ENCODE measurements at places on chromosomes 5 and 9.
A peak's percentile ranks its signal among the peaks of the same experiment; 100 is the strongest.

GRCh38 chr5:148645527-148645926 lies 8.8 kb downstream of the HTR4 start:
- DNase-seq = no peak

DNA sequence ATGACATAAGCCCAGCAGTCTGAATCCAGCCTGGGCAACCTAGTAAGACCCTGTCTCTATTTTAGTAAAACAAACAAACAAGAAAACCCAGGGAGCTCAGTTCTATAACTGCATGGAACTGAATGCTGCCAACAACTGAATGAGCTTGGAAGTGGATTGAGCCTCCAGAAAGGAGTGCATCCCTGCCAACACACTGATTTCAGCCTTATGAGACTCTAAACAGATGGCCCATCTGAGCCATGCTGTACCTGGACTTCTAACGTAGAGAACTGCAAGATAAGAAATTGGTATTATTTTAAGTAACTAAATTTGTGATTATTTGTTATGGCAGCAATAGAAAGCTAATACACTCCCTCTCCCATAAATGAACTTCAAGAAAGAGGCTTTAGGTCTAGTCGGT lies 150.4 kb upstream of the RAI14 start:
- DNase-seq = no peak

DNA sequence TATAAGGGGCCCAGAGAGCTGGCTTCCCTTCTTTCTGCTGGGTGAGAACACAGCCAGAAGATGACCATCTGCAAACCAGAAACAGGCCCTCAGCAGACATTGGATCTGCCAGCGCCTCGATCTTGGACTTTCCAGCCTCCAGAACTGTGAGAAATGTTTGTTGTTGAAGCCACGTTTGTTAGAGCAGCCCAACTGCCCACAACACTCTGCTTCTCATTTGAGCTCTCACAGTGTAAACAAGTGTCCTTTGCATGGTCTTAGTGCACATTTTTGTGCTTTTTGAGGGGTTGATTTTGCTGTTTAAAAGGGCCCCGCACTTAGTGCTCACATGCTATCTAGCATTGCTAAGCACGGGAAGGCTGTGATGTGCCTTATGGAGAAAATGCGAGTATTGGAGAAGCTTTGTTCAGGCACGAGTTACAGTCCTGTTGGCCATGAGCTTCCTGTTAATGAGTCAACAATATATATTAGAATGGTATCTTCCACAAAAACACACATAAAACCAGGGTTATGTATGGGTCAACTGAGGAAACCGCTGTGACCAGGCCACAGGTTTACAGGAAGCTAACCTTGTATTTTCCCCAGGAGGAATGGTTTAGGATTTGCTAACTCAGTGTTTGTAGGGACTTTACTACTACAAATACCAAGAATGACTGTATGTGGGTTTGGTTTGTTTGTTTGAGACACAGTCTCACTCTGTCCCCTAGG lies 11.9 kb downstream of the CMBL start:
- DNase-seq = no peak

- no peak for DNase-seq
Observed at GRCh38 chr9:81631218-81631745, 58.1 kb downstream of the TLE1 start.

DNA sequence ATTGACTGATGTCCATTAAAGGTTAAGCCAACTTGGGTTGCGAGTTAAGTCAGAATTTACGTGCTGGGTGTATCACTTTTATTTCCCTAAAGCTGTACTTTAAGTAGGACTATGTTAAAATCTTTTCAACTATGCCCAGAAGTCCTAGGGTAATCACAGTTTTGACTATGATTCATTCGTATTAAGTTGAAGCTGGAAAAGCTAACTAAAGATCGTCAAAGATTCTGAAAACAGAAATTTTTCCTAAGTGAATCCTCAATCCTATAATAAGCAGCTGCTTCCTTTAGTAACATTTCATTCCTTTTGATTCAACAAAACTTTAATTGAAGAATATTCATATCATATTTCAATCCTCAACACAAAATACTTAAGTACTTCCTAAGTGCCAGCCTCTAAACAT lies 460.4 kb downstream of the ACTL7B start:
- no peak for DNase-seq

- peak; percentile 75 for DNase-seq
Observed at GRCh38 chr9:96217754-96218693, 84.0 kb downstream of the HSD17B3 start.

GRCh38 chr5:74669821-74670220 lies 15.2 kb upstream of the HEXB start:
- no peak for DNase-seq

- no peak for DNase-seq
Observed at GRCh38 chr5:110377943-110378342, 348.5 kb downstream of the TMEM232 start.

DNA sequence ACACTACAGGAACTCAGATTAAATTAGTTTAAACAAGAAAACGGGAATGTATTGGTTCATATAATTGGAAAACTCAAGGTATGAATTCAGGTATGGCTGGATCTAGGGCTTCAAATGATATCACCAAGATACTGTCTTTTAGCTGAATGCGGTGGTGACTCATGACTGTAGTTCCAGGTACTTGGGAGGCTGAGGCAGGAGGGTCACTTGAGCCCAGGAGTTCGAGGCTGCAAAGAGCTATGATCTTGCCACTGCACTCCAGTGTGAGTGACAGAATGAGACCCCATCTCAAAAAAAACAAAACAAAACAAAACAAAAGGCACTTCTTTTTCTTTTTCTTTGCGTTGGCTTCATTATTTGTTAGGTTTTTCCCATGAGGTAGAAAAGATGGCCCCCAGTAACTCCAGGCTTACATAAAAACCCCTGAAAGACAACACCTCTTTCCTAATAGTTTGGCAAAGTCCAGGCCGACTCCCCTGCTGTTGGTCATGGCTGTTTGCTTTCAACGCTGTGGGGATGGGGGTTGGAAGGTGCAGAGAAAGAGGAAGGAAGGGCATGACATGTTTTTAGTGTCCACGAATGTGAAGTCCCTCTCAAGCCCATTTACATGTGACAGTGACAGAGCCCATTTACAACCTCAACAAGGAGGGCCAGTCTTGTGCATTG lies 39.8 kb upstream of the CRB2 start:
- DNase-seq = no peak
